Fibroblast of skin of right biceps (primary cell): ENCODE measurements at places on chromosomes 3 and 15.
A peak's percentile ranks its signal among the peaks of the same experiment; 100 is the strongest.

DNA sequence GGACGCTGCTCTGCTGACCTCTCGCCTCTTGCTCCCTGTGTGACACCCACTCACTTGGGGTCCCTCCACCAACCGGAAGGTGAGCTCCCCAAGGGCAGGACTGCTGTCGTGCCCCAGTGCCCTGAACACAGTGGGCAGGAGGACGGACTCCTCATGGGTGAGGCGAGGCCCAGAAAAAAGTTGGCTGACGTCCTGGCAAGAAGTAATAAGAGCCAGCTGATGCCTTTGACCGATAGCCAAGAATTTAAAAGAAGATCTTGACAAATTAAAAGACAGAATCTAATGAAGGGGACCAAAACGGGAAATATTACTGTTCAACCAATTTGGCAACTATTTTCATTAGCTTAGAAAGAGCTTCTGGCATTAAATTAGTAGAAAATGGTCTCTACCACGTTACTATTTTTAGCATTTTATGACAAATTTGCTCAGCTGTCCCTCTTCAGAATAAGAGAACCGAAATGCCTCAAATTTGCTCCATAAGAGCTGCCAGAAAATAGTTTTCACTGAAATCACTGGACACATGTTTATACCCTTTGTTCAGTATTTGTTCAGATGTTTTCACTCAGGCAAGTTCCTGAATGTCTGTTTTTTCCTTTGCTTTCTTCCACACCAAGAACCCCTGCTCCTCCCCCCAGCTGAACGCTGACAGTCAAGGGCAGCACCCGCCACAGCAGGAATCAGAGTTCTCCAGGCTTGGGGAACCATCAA lies 60.5 kb downstream of the XXYLT1 start:
- DNase-seq, result peak; percentile 94

- no peak for DNase-seq
Measured at GRCh38 chr3:2441558-2441957, 342.9 kb downstream of the CNTN4 start.

DNA sequence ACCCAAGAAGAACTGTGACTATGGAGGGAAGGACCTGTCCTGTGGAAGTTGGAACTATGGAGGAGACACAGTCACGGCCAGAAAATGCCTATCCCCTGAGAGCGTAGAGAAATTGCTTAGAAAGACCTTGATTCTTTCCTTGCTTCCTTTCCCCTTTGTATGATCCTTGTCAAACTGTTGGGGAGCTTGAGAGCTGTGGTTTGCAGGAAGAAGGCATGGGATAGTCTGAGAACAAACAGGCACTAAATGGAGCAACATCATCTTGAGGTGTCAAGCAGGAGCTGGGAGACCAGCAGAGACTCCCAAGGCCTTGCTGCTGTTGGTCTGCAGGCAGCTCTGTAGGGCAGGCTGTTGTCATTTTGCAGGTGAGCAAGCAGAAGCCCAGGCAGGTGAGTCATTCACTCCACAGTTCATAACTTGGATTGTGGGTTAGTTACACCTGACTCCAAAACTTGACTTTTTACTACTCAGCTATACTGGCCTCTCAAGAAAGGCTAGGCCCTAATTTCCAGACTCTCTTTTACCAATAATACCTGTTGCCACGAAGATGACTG lies 298.9 kb downstream of the LRTM1 start:
- no peak for DNase-seq

GRCh38 chr15:33094336-33094735 lies 100.2 kb downstream of the FMN1 start:
- peak; percentile 61 for DNase-seq

DNA sequence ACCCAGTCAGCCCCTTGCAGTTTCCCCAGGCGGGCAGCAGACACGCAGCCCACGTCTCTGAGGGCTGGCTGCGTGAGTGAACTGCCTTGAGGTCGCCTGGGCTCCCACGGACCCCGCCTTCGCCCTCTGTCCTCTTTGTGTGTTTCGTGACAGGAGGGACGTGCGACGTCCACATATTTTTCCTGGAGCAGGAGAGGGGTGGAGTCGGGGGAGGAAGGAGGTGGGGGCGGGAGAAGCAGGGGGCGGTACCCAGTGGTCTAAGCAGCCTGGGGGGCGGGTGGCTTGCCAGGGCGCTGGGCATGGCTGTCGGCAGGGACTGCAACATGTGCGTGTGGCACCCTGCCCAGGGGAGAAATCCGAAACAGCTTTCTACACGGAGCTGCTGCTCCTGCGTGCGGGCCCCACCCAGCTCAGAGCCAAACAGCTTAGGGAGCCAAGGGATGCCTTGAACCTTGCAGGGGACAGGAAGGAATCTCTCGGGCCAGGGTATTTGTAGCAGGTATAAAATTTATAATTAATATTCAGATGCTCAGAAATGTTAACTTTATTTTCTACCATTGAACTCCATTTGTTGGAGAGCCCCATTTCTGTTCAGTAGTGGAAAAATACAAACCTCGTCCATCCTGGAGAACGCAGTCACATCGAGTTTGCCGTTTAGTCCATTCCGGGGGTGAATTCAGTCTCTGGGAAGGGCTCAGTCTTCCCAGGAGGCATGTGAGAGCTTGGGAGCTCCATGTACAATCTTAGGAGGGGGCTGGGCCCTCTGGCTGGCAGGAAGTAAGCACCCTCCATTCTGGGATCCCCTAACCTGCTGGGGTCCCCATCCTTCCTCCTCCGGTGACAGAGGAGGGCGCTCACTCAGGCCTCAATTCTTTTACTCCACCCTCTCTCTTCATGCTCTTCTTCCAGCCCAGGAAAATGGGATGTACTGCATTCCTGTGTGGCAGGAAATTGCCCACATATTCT lies 79.1 kb upstream of the MEF2A start:
- DNase-seq, result peak; percentile 69

DNA sequence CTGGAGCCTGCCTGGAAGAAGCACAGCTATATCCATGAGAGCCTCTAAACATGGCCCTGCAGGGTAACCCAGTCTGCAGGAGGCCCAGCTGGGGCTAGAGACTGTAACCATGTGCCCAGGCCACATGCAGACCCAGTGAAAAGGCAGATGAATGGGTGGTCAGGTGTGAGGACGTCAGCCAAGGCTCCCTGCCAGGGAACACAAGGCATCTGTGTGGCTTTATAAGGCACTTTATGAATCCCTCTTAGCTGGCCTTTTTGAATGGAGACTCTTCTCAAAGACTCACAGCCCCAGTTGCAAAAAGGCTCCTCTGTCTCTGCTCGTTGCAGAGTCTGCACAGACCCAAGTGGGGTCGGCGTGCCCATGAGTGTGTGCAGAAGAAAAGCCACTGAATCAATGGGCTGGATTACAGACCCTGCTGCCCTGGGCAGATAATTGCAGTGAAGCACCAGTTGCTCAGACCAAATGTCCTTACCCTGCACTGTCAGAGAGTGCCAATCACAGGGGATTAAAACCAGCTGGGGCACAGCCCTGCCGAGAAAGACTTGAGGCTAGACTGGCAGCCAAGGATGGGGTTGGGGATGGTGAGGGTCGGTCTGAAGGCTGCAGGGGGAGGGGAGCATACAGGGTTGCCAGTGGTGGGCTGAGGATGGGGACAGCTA lies 154.2 kb downstream of the RAB11A start:
- DNase-seq, result no peak

DNA sequence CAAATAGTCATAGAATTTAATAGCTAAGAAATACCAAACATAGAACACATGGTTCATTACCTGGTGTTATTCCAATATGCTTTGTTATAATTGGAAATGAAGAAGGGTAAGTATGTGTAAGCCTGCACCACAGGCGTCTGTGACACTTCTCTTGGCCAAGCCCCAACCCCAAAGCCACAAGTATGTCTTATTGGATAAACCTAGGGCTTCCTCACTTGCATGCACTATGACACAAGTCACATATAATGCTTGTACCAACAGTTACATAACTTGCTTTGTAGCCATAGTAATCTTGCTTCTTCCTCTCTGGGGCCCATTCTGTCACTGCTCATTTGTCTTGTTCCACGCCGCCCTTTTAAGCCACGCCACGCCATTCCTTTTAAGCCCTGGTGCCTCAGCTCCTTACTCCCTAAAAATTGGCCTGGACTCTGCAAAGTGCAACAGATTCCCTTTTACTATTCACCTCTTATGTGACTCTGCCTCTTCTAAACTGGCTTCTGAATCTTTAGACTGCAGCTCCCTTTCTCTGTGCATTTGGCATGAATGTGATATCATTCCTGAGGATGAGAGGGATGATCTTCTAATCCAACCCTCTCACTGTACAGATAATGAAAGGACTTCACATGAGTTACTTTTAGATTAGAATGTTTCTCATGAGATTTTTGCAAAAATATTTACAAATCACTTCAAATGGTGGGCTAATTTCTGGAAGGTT lies 48.1 kb upstream of the EPHA3 start:
- DNase-seq, result peak; percentile 93

DNA sequence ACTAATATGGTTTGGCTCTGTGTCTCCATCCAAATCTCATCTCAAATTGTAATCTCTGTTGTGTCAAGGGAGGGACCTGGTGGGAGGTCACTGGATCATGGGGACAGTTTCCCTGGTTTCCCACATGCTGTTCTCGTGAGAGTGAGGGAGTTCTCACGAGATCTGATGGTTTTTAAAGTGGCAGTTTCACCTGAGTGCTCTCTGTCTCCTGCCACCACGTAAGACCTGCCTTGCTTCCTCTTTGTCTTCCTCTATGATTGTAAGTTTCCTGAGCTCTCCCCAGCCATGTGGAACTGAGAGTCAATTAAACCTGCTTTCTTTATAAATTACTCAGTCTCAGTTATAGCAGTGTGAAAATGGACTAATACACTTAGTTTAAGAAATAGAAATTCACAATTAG lies 228.9 kb downstream of the CD47 start:
- DNase-seq, result no peak

GRCh38 chr3:9500108-9501050 lies 53.2 kb downstream of the LHFPL4 start:
- peak; percentile 57 for DNase-seq

- peak; percentile 16 for DNase-seq
Measured at GRCh38 chr15:71397377-71397776, 282.1 kb downstream of the THSD4 start.

DNA sequence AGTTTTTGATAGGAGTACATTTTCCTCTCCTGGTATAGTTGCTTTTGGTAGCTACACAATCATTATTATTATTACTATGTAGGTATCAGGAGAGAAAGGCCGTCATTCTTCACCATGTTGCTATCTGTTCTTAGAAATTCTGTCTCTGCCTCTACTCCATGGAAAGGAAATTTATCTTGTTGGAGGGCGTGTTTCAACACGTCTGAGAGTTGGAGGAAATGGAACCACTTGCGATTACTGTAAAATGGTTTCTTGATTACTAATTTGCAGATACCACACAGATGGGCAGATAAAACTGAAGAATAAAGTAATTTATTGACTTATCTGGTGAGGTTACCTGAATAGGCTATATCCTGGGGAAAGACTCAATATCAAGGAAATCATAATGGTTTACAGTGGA lies 488.4 kb downstream of the NR2F2 start:
- DNase-seq, result no peak

DNA sequence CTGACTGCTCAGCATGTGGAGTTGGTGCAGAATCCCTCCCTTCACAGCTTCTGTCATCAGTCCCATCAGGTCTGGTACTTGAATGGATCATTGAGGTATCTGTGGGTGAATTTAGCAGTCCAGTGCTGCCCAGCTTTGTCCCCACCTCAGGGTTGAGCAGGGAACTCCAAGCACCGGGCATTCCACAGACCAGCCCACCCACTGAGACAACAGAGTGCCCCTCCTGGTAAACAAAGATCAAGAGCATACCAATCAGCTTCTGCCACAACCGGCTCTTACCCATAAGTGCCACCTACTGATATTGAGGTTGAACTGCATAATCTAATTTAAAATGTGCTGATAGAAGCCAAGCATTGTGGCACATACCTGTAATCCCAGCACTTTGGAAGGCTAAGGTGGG lies 57.1 kb upstream of the FXR1 start:
- no peak for DNase-seq

GRCh38 chr15:60949039-60949977 lies 279.8 kb downstream of the RORA start:
- peak; percentile 61 for DNase-seq

- DNase-seq, result no peak
Measured at GRCh38 chr3:195839260-195840010, 27.7 kb upstream of the MUC4 start.

- DNase-seq, result no peak
Measured at GRCh38 chr3:170522201-170522600, 63.7 kb downstream of the SLC7A14 start.

DNA sequence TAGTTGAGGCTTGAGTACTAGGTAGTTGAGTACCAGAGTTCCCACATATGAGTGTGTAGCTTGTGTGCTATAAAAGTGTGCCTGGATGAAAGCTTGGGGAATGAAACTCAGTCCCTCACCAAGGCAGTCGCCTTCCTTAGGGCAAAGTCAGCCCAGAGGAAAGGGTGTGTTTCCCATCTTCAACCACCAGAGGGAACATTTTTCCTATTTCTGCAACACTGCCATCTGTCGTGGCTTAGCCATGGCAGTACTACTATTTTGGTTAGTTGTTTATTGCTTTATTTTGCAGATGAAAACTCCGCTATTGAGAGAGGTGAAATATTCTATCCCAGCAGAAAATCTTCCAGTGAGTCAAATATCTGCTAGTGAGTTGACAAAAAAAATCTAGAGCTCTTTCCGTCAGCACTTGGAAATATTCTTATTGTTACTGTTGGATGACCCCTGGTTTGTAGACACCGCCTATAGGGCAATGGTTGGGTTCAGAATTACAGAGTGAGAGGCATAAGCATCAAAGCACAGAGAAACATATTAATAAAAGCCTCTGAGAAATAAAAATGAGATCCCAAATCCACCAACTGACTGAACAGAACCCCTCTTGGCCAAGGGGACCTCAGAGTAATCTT lies 239.9 kb downstream of the CPNE4 start:
- peak; percentile 53 for DNase-seq

DNA sequence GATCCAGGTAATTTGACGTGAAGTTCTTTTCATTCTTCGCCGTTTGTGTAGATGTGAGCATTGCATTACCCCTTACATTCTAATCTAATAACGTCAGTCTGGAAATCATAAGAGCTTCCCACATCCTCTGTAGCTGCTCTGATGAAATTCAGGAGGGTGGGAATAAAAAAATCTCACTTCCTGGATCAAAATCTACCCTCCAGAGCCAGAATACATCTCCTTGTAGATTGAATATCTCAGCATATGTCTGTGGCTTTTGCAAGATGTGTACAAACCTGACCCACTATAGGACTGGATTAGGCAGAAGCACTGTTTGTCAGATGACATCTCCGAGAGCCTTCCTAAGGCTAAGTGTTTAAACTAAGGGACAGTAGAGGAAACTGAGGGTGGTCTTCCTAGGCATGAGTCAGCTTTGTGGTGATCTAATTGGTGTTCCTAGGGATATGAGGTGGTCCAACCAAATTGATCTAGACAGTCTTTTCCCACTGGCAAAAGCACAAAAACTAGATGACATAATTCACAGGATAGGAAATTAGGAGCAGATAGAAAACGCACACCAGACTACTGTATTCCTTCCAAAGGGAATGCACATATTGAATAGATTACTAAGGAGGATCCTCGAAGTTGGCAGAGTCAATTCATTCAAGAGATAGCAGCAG lies 216.3 kb upstream of the LRTM1 start:
- DNase-seq, result peak; percentile 95

GRCh38 chr3:127676456-127676855 lies 3.7 kb downstream of the ABTB1 start:
- DNase-seq, result no peak

- no peak for DNase-seq
Measured at GRCh38 chr3:184169896-184170875, 4.5 kb upstream of the AP2M1 start.
